Mesendoderm (in vitro differentiated cells): ENCODE measurements at places on chromosomes 7 and 10.
A peak's percentile ranks its signal among the peaks of the same experiment; 100 is the strongest.

DNA sequence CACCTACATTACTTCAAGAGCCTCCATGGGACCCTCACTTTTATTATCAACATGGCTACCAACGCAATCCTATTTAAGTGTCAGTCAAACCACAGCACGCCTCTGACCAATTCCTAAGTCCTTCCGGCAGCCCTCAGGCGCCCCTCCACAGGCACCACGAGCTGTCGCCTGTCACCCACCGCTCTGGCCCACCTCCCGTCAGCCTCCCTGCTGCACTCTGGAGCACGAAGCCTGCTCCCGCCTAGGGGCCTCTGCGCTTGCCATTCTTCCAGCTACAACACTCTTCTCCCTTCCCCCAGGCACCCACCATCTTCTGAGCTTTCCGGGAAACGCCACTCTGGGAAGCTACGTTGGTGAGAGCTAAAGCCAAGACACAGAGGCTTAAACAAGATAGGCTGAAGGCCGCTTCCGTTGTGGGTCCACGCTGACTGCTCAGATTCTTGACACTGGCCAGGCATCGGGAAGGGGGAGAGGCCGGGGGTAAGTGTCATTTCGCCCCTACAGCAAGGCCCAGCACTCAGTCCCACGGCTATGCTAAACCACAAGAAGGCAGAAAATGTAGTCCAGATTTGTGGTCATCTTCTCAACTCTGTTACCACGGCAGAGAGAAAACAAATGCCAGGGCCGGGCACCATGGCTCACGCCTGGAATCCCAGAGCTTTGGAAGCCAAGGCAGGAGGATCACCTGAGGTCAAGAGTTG is 56.7 kb downstream of the GNA12 start:
- no peak for DNase-seq

DNA sequence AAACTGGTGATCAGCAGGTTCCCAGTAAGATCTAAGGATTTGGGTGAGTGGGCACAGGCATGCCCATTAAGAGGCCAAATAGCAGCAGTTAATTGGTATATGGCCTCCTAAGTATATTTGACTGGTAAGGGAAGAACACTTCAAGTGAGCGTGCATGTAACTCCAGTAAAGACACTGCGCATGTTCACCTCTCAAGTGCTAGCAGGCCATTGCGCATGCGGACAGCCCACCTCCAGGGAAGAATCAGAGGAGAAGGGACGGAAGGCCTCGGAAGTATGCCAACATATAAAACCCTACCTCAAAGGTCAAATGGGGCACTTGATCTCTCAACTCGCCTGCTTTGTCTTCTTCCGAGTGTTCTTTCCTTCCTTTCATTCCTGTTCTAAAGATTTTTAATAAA is 118.0 kb downstream of the ARL5B start:
- DNase-seq: no peak

DNA sequence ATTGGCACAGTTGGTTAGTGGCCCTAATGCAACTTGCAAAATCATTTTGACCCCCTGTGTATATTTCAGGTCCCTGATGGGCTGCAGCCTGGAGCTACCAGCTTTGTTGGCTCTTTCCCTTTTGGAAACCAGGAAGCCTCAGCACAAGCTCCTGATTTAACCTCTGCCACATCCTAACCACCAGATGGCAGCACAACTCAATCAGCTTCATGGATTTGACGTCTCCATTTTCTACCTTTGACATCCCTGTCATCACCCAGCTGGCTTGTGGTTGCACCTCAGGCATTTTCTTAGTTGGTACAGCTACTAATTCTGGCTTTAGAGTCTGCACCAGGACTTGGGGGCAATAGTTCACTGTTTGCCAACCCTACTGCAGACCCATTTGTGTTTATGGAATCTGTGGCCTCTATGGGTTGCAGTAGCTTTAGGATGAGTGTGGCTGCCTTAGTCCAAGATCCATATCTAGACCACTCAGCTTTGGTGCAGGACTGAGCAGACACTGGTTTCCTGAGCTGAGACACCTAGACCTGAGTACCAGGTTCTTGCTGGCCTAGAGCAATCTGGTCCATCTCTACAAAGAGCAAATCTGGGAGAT is 456.2 kb downstream of the REEP3 start:
- DNase-seq: peak; percentile 84

DNA sequence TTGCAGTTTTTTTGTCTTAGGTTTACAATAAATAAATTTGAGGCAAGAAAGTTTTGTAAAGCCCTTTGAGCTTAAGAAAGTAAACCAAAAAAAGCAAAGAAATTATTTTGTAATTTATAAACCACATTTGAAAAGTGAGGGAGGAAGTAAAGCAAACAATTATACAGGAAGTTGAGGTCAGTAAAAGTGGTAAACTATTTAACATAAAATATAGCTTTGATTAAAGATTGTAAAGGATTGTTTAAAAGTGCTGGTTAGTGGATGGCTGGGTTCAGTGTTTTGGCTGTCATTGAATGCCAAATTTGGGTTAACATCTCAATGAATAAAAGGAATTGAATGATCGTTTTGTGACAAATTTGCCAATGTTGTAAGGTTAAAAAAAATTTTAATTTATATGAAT is 9.9 kb downstream of the SOSTDC1 start:
- no peak for DNase-seq

DNA sequence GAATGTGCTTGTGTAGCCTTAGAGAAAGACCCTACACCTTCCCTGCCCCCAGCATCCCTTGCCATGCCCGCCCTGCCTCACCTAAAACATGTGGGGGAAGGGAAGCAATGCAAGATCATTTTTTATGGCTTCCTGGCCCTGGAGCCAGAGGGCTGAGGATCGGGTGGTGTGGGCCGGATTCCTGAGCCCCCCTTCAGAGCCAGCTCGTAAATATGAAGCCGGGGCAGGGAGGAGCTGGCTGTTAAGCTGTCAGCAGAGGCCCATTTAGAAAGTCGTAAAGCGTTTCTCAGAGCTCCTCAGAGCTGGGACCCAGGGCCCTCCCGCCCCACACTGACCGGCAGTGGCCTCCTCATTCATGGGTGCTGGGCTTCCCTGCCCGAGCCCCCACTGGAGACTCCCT is 23.9 kb downstream of the UNC5B start:
- DNase-seq: peak; percentile 45
